ENCODE measurements at places on chromosomes 1 and 21. TPM values are rescaled to one million over a fixed set of nuclear protein-coding genes. Genes with fewer than 3 reads are reported as not detected.
A peak's percentile ranks its signal among the peaks of the same experiment; 100 is the strongest.

DNA sequence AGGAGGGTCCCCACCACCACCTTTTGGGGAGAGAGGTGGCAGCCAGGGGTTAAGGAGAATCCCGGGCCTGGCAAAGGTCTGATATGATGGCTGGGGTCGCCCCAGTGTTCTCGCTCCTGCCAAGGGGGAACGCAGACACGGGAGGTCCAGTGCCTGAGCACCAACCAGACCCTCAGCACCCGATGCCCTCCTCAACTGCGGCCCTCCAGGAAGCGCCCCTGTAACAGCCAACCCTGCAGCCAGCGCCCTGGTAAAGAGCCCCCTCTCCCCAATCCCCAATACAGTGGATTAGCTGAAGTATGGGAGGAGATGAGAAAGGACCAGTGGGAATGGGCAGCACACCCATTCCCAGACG, 10.4 kb downstream of the ADAMTSL4 start:
- no peak overlapping the region for H3K27ac ChIP-seq
- H3K36me3 ChIP-seq = peaks cover 82% of the 10 kb centered on the region
- H3K4me3 ChIP-seq = no peak overlapping the region
- DNase-seq = no peak
- H3K4me1 ChIP-seq = peaks cover 38% of the 10 kb centered on the region
- no peaks in the 10 kb centered on the region for H3K27me3 ChIP-seq

- no peak for DNase-seq
- no peaks in the 10 kb centered on the region for H3K27me3 ChIP-seq
- no peaks in the 10 kb centered on the region for H3K4me1 ChIP-seq
- no peaks in the 10 kb centered on the region for H3K36me3 ChIP-seq
- H3K4me3 ChIP-seq = no peak overlapping the region
- no peak overlapping the region for H3K27ac ChIP-seq
Measured at GRCh38 chr1:209109001-209109785, 474.3 kb upstream of the CAMK1G start.

DNA sequence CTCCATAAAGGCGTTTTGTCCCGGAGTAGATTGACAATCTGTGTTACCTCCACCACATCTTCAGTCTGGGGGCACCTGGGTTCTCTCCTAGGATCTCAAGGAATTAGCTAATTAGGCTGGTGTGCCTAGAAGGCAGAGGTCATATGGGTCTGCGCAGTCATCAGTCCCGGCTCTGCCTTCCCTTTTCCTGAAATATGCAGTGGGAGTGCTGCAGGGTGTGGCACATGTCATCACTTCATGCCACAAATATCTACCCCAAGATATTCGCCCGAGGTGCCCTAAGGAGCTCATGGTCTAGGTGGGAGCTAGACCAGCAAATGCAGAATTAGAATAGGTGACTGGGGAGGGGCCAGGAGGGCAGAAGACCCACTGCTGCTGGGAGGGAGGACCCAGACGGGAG, 42.9 kb downstream of the ACTL8 start:
- no peak overlapping the region for H3K27ac ChIP-seq
- no peaks in the 10 kb centered on the region for H3K36me3 ChIP-seq
- H3K27me3 ChIP-seq = peaks cover 35% of the 10 kb centered on the region
- DNase-seq = no peak
- no peak overlapping the region for H3K4me3 ChIP-seq
- no peaks in the 10 kb centered on the region for H3K4me1 ChIP-seq

DNA sequence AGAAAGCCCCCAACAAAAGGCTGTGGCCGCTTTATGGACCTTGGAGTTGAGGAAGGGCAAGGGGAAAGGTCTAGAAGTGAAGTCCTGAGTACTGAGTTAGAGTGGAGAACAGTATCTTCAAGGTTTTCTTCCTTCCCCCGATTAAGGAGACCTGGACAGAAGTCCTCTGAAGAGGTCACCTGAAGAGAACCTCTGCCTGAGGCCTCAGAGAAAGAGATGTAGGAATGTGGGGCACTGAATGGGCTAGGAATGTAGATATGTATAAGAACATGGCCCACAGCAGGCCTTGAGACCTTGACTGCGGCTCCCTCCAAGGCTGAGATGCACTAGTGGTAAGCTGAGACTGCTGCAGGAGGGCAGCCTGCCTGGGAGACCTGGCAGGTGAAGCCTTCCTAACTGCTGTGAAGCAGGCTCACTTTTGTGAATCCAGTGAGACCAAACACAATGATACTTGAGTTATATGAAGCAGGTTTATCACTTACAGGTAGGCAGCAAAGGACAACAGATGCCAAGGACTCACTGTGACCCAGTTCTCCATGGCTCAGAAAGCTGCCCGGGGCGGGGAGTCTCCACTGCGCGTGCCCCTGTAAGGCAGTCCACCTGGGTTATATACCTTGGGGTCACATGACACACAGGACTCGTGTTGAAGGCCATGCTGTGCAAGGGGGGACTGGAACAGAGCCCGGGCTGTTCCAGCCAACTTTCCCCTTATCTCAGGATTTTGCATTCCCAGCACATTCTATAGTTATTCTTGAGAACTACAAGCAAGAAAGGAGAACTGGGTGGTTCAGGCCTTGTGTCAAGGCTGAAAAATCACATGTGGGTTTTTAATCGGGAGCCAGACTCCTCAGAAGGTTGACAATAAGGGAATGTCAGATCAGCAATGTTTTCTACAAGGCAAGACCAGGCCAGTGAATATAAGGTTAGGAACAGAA, 78.8 kb upstream of the PPM1J start:
- peaks cover 26% of the 10 kb centered on the region for H3K4me1 ChIP-seq
- DNase-seq = no peak
- H3K27me3 ChIP-seq = peaks cover 10% of the 10 kb centered on the region
- no peak overlapping the region for H3K27ac ChIP-seq

GRCh38 chr1:58082596-58082995, 463.9 kb downstream of the OMA1 start:
- no peaks in the 10 kb centered on the region for H3K36me3 ChIP-seq
- H3K4me1 ChIP-seq = no peaks in the 10 kb centered on the region
- DNase-seq = no peak
- H3K27me3 ChIP-seq = no peaks in the 10 kb centered on the region
- no peak overlapping the region for H3K27ac ChIP-seq
- no peak overlapping the region for H3K4me3 ChIP-seq

Gene KDM5B
- polyA plus RNA-seq = 32.6 TPM

- no peak overlapping the region for H3K4me3 ChIP-seq
- H3K27me3 ChIP-seq = no peaks in the 10 kb centered on the region
- H3K27ac ChIP-seq = no peak overlapping the region
Measured at GRCh38 chr1:73860421-73860950, 337.5 kb downstream of the LRRIQ3 start.

Gene NR1I3
- not detected for polyA plus RNA-seq

Gene CRB1
- polyA plus RNA-seq = not detected

Gene ZNF648
- 0.11 TPM for polyA plus RNA-seq

GRCh38 chr21:34857874-34858273, 189.1 kb downstream of the CLIC6 start:
- H3K27ac ChIP-seq = no peak overlapping the region
- H3K4me3 ChIP-seq = no peak overlapping the region
- H3K4me1 ChIP-seq = no peaks in the 10 kb centered on the region

DNA sequence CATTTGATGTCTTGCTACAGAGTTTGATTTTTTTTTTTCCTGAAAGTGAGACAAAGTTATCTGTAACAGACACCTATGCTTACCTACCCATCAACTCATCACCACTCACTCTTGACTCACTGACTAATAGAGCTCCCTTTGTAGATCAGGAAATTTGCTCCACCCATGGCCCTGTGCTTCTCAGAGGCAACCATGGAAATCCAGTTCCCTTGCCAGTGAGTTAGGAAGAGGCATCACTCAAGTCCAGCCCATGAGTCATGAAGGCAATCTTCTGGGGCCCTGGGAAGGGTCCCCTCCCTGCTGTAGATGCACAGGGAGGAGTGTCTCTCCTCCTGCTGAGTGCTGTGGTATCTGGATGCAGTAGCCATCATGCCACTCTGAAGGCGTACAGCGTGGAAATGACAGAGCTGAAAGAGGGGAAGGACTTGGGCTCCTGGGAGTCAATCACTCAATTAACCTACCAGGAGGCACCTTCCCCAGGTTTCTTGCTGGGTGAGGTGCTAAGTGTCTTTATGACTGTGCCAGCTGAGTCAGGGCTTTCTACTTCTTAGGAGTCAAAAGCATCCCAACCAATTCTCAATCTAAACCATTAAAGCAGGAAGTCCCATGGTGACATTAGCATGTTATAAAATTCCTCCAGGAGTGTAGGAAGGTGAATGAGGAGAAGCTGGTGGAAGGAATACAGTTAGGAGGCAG, 56.1 kb downstream of the DNTTIP2 start:
- DNase-seq = no peak
- H3K36me3 ChIP-seq = no peaks in the 10 kb centered on the region
- peaks cover 14% of the 10 kb centered on the region for H3K27me3 ChIP-seq
- H3K4me3 ChIP-seq = no peak overlapping the region
- no peak overlapping the region for H3K27ac ChIP-seq

GRCh38 chr1:218431476-218431875, 86.3 kb downstream of the TGFB2 start:
- H3K4me1 ChIP-seq = no peaks in the 10 kb centered on the region
- DNase-seq = no peak
- no peaks in the 10 kb centered on the region for H3K36me3 ChIP-seq
- H3K27ac ChIP-seq = no peak overlapping the region
- no peaks in the 10 kb centered on the region for H3K27me3 ChIP-seq

GRCh38 chr1:80659161-80659560, 1141.6 kb upstream of the ADGRL2 start:
- H3K36me3 ChIP-seq = no peaks in the 10 kb centered on the region
- DNase-seq = no peak
- no peaks in the 10 kb centered on the region for H3K4me1 ChIP-seq
- H3K4me3 ChIP-seq = no peak overlapping the region
- no peaks in the 10 kb centered on the region for H3K27me3 ChIP-seq

DNA sequence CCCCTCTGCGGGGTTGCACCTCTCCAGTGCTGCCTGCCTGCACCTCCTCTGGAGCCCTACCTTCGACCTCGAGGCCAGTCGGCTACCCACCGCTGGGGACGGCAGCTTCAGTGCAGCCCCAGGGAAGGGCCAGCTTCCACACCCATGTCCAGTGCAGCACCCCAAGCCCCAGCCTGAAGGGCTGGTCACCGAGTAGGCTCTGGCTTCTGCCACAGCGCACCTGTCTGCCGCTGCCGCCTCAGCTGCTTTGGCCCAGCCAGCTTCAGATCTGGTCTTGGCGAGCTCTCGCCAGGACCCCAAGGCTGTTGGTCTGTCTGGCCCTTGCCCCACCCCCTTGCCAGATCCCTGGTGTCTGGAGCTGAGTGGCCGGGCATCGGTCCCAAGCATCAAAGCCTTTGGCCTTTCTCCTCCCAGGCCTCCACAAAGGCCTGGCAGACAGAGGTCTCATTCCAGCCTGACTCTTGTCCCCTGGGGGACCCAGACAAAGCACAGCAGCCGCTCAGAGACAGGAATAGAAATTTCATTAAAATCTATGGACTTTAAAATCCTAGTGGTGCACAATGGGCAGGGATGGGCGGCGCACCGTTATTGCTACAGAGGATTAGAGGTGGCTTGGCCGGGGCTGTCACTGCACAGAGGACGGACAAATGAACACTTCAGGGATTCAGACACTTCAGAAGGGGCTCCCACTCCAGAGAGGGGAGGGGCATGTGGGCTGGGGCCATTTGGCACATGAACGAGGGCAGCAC, 4.8 kb downstream of the CCDC24 start:
- no peak for DNase-seq
- H3K27ac ChIP-seq = no peak overlapping the region
- H3K4me3 ChIP-seq = no peak overlapping the region
- H3K36me3 ChIP-seq = no peaks in the 10 kb centered on the region

- no peak for DNase-seq
- peak overlapping the region; percentile 79 for H3K4me3 ChIP-seq
- H3K36me3 ChIP-seq = no peaks in the 10 kb centered on the region
- H3K27me3 ChIP-seq = no peaks in the 10 kb centered on the region
Measured at GRCh38 chr1:236282719-236283118, 961 bp upstream of the ERO1B start.

GRCh38 chr1:44576456-44577150, 97.7 kb downstream of the TMEM53 start:
- peaks cover 47% of the 10 kb centered on the region for H3K27me3 ChIP-seq
- DNase-seq = no peak
- no peaks in the 10 kb centered on the region for H3K36me3 ChIP-seq
- H3K4me3 ChIP-seq = no peak overlapping the region
- H3K27ac ChIP-seq = no peak overlapping the region

Gene ADORA3
- not detected for polyA plus RNA-seq

Gene RSPO1
- not detected for polyA plus RNA-seq

Measured in K562 (cell line).